Bone marrow (tissue), 2 donors: ENCODE measurements at places on chromosomes 4 and X.

- DNase-seq = no peak
These were observed 10.2 kb upstream of the KCNE5 start for GRCh38 chrX:109635146-109635545.

- no peak for DNase-seq
These were observed 114.5 kb downstream of the GATB start for GRCh38 chr4:151646322-151646721.

DNA sequence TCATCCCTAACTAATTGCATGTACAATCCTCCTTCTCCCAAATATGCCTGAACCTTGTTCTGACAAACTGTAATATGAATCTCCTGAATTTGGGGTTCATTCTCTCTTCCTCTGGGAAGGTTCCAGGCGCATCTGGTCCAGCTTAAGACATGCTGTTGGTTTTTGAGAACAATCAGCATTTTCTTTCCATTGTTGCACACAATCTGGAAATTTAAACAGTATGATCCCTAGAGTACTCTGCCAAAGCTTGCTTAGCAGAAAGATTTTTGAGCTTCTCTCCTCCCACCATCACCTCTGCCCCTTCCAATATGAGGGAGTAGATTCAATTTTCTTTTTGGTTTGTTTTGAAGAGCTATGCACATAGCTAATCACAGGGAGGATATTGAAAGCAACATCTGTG lies 50.1 kb downstream of the SRPX start:
- no peak for DNase-seq

GRCh38 chr4:186832906-186833305 lies 109.2 kb upstream of the FAT1 start:
- no peak for DNase-seq

DNA sequence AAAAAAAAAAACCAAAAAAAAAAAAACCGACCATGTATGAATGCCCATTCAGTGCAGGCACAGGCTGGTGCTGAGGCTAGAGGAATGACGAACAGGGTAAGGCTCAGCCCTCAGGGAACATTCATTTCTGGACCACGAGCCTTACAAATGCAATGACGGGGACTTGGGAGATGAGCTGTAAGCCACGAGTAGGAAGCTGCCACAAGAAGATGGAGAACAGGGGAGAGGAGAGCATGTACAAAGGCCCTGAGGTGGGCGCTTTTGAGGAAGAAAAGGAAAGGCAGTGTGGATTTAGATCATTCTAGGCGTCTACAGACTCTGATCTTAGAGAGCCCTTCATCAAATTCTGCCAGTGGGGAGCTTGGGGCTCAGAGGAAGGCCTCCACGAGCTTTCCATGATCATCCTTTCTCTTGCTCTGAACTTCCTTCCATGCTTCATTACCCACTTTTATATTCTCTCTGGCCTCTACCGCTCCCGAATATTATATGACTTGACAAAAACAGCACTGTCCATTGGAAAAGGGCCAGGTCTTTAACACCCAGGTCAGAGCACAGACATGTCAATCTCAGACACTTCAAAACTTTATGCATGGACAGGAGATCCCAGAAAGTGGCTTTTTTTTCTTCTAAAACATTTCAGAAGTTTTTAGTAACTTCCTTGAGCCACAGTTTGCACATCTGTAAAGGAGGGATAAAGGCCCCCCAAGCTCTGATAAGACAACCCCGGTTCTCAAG lies 3.3 kb upstream of the ZNF518B start:
- DNase-seq = no peak

DNA sequence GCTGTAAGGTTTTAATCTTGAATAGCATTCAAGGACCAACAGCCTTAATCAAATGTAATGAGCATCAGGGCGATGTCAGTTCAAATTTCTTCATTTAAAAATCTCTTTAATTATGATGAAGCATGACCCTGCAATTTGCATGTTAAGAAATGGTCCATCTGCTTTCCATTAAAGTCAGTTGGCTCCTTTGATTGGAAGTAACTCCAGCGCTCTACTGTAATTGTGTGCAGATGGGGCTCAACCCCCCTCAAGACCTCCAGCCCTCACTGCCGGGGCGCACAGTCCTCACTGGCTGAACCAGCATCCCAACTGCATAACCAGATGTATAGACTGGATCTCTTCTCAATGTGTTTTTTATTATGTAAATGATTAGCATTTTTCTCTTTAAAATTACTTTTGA lies 126.9 kb downstream of the VCX3B start:
- no peak for DNase-seq

DNA sequence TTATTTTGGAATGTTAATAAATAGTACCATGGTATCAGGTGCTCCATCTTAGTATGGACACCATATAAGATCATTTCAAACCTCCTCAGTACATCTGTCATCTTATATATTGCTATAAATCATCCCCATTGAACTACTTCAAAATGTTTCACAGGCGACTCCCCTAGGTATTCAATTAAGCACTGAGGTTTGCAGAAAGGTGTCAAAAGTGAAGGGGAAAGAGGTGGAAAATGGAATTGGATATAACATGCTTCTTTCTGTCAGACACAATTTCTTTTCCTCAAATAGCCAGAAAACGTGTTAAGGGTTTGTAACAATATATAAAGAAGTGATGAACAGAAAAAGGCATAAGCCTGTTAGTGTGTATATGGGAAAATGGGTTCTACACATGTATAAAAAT lies 325.5 kb downstream of the GRID2 start:
- no peak for DNase-seq

GRCh38 chr4:149754526-149754925 lies 61.1 kb downstream of the IQCM start:
- no peak for DNase-seq

- DNase-seq = no peak
These were observed 4.8 kb upstream of the CCSER1 start for GRCh38 chr4:90122355-90122748.

DNA sequence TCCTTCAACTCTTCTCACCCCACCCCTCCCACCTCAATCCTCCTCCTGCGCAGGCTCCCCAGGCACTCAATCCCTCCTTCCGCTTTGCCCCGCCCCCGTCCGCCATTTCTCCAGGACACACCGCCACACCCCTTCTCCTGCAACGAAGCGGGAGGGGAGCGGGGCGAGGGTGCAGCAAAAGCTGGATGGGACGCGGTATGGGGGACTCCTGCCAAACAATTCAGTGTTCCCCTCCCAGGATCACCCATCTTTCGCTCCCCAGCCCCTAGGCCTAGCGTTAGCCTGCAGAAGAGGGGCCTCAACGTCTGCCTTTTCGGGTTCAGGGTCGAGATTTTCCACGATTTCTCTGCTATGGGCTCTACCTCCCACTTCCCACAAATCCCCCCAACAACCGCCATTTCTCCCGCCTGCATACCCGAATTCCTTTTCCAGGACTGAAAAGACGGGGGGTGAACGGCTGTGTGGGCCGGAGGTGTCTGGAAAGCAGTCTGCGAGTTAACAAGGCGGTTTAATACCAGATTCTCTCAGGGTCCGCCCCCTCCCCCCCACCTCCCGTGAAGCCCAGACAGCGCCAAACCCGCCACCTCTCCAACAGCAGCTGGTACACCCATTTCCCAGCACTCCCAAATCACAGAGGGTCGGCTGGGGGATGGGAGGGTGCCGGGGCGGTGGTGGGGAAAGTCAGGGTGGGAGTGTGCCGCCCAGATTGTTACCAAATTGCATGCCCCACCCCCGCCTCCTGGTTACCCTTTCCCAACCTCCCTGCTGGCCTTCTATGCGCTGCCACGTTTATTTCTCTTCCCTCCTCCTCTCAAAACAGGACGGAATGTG lies 774 bp downstream of the ARMCX2 start:
- no peak for DNase-seq

GRCh38 chr4:89703829-89704590 lies 133.0 kb downstream of the SNCA start:
- no peak for DNase-seq

GRCh38 chr4:54687887-54688841 lies 30.4 kb downstream of the KIT start:
- no peak for DNase-seq

GRCh38 chr4:84803720-84804119 lies 162.8 kb downstream of the WDFY3 start:
- no peak for DNase-seq

DNA sequence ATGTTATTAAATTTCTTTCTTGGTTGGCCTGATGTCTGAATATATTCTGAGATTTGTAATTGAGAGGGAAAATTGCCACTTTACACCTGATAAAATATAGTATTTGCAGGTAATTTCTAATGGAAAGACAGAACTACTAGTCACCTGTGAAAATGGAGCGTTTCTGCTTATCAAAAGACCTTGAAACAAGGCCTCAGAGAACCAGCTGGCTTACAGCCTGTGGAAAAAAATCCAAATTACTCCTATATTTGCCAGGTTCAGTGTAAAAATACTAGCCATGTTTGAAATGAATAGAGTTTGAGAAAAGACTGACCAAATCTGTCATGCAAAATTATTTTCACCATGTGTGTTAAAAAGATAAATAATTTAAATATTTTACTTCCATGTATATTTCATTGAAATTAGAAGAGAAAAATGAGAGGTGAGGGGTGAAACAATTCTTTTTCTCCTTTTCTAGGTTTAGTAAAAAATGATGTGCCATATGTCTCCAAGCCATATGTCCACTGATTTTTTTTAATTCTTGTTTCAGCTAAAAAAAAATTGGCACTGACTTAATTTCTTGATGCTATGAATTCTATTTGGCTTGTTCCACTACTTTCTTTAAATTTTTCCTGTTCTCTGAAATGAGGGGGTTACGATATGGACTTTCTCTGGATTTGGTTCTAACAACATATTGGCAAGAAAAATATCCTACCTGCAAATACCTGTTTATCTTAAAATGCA lies 464.9 kb downstream of the GRXCR1 start:
- no peak for DNase-seq

DNA sequence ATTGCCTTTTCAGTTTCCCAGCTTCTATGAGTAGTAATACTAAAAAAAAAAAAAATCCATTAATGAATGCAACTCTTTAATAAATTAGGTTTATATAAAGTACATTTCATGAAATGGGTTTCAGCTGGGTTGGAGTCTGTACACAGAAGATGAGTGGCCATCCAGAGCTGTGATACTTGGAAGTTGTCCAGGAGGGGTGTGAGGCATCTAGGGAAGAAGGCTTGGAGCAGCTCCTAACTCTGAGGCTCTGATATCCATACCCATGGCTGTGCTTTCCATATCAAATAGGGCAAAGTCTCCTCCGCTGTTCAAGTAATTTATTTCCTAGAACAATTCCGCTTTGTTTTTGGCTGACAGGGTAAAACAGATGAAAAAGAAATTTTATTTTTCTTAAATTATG lies 423.3 kb upstream of the TENM3 start:
- no peak for DNase-seq

DNA sequence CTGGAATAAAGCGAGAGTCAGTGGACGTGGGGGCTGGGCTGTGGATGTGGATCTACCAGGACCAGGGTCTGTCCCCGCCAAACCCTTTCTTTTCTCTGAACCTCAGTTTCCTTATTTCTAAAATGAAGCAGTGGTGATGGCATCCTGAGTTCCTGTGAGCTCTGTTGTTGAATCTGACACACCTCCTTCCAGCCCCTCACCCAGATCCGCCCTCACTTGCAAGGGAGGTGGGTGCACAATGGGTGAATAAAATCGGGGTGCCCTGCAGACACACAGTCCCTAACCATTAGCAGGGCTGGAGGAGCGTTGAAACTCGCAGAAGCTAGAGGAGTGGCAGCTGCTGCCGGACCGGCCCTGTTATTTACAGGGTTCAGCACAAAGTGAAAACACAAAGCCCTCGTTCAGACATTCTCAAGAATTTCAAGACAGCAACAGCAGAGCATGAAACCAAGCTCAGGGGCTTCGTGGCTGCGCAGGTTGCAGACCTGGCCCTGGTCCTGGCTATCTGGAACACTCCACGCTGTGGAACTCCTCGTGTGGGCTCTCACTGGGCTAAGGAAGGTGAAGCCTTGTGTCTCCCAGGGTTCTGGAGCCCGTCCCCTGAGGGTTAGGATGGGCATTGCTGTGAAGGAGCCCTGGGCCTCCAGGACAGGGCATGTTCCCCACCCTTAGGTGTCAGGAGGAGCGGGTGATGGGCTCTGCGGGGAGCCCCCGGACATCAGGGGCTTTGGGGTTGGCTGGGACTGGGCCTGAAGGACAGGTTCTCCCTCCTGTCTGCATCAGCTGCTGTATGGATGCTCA lies 42.9 kb downstream of the PSAPL1 start:
- no peak for DNase-seq

GRCh38 chrX:9087271-9088040 lies 53.5 kb upstream of the FAM9B start:
- no peak for DNase-seq

- no peak for DNase-seq
These were observed 270.8 kb downstream of the GRIA3 start for GRCh38 chrX:123454712-123455431.

GRCh38 chr4:145784036-145784435 lies 104.1 kb downstream of the C4orf51 start:
- DNase-seq = no peak

GRCh38 chrX:143435916-143436315 lies 81.4 kb downstream of the SPANXN3 start:
- DNase-seq = no peak

DNA sequence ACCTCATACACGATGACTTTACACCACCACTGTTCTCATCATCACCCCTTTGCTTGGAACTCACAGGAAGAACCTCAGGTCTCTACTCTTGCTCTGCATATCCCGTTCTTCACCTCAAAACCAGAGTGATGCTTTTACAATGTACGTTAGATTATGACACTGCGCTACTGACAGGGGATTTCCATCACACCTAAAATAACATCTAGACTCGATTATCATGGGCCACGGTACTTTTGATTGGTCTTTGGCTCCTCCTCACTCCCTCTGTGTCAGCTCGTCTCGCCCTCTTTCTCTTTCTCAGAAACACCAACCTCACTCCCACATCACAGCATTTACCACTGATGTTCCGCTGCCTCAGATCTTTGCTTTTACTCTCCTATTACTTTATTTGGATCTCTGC lies 172.4 kb downstream of the TLL1 start:
- no peak for DNase-seq

GRCh38 chr4:80798082-80798481 lies 232.4 kb upstream of the BMP3 start:
- DNase-seq = no peak

DNA sequence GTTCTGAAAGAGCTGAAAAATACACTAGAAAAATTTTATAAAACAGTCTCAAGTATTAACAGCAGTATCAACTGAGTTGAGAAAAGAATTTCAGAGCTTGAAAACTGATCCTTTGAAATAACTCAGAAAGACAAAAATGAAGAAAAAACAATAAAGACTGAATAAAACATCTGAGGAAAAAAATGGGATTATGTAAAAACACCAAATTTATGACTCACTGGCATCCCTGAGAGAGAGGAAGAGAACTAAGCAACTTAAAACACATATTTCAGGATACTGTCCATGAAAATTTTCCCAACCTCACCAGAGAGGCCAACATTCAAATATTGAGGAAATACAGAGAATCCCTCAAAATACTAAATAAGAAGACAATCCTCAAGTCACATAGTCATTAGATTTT lies 22.9 kb downstream of the PABPC4L start:
- DNase-seq = no peak
